Stimulated activated CD4-positive, alpha-beta T cell treated with anti-CD3 and anti-CD28 coated beads, Interleukin-4, amount 100 ng/mL, for 1 hour (primary cell): ENCODE measurements at places on chromosomes 3 and 15.

- no peak for DNase-seq
These were observed 1092.5 kb upstream of the EPHA6 start for GRCh38 chr3:95721938-95722337.

DNA sequence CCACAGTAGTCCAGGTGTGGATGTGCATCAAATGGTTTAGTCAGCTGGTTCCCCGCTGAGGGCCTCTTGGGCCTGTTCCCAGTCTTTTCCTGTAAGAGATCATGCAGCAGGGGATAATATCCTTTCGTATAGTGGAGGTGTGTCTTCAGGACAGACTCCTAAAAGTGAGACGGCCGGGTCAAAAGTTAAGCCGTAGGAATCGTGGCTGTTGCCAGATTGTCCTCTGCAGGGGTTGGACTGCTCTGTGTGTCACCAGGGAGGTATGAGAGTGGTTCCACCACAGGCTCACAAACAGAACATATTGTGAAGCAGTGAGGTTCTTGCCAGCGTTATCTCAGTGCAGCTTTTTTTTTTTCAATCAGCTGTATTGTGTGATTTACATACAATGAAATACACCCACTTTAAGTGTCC is 95.0 kb downstream of the VGLL4 start:
- DNase-seq: no peak

DNA sequence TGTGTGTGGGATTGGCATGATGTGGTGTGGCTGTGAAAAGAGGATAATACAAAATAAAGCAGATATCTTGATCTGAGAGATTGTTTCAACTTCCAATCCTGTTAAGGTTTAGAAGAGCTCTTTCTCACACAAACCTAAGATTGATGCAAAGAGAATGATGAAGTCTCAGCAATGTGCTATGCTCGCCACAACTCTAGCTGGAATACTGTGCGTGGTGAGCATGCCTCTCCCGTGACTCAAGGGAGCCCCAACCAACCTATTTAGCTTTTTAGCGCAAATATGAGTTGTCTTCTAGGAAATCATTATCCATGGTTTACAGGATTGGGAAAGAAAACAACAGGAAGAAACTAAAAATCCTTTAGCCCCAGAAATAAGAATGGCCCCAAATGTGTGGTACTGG is 28.5 kb downstream of the BTLA start:
- DNase-seq: no peak

DNA sequence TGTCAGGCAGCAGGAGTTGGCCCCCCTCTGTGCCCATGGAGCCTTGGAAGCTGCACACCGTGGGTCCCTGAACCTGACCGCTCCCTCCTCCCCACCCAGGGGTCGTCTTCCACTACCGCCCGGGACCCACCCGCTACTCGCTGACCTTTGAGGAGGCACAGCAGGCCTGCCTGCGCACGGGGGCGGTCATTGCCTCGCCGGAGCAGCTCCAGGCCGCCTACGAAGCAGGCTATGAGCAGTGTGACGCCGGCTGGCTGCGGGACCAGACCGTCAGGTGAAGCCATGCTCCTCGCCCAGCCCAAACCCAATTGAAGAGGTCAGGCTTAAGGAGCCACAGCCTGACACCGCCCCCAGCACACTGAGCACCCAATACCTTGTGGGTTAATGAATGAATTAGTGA is 43.9 kb downstream of the ACAN start:
- DNase-seq: no peak

DNA sequence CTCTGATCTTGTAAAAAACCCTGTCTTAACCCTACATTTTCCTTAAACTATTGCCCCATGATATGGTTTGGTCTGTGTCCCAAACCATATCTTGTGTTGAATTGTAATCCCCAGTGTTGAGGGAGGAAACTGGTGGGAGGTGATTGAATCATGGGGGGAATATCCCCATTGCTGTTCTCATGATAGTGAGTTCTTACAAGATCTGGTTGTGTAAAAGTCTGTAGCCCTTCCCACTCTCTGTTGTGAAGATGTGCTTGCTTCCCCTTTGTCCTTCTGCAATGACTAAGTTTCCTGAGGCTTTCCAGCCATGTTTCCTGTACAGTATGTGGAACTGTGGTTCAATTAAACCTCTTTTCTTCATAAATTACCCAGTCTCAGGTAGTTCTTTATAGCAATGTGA is 881.4 kb downstream of the DIPK2A start:
- no peak for DNase-seq

DNA sequence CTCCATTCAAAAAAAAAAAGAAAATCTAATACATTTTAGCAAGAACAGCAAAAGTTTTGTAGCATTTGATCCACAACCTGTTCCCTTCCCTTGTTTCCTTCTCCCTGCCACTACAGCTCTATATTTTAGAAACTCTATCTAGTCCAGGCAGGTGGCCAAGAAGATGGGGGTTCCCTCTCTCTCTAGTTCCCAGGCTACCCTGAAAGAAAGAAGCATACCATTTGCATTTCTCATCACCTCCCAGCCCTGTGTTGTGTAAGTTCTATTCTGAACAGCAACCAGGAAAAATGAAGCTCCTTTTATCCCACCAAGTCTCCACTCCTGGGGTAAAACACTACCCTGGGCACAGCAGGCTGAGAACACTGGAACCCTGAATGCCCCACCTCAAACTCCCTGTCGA is 100.0 kb downstream of the PCCB start:
- DNase-seq: no peak

- DNase-seq: no peak
These were observed 20.0 kb downstream of the COPS2 start for GRCh38 chr15:49135342-49135857.

- DNase-seq: no peak
These were observed 494 bp upstream of the NISCH start for GRCh38 chr3:52454938-52455282.
